ENCODE measurements at places on chromosomes 3 and 15. TPM values are rescaled to one million over a fixed set of nuclear protein-coding genes. Genes with fewer than 3 reads are reported as not detected.

GRCh38 chr3:89644716-89645115, 537.3 kb downstream of the EPHA3 start:
- no peak for DNase-seq

DNA sequence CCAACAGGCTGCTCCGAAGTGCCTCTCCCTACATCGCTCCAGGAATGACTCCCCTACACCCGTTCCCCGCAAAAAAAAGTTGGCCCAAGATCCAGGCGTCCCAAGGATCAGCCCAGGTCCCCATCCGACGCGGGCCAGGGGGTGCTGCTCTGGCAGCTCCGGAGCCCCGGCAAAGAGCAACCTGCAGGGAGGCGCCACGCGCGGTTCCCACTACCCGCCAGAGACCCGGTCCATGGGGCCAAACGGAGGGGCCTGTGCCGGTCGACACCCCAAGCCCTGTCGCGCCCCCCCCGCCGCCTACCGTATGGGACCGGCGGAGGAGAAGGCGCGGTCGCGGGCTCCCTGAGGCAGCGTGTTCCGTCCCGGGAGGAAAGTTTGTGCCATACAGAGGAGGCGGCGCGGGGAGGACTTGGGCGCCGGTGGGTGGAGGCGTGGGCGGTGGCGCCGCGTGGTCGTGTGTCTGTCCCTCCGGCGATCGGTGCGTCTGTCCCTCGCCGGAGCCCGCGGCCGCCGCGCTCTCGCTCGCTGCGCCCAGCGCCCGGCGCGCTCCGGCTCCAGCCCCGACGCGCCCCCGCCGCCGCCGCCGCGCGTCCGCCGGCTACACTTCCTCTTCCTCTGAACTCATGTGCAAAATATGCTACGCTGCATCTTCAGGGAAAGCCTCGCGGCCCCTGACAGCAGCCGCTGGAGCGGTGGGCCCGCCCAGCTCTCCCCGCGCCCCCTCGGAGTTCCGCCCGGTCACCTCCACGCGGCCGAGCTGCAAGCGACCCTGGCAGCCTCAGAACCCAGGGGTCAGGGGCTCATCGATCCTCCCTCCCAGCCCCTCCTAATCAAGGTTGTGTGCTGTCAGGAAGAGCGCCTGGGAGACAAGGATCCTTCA, at the start of gene RFTN1:
RFTN1 (minus strand) TSS at position 559 of the 880 bp plus-strand sequence. CDS start 19,830 bp downstream, outside the sequence.
- DNase-seq = peak; percentile 24

The UPK1B gene
- polyA plus RNA-seq = 0.32 TPM

The EFL1 gene
- polyA plus RNA-seq = 15.3 TPM

DNA sequence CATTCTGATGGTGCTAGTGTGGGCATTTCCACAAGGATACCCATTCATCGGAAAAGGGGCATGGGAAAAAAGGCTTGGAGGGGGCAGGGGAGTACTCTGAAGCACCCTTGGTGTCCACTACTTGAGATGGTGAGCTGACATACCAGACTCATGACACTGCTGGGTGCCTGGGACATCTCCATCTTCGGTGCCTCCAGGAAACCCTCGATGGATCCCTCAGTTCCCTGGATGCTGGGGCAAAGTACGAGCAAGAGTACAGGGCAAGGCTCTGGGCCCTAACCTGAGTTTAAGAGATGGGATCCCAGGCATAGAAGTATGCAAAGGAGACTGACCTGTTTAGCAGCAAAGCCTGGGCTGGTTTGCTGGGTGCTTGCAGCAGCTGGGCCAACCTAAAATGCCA, 5.2 kb upstream of the IP6K1 start:
- no peak for DNase-seq

The PIGZ gene
- polyA plus RNA-seq = 0.17 TPM

- no peak for DNase-seq
Observed at GRCh38 chr15:31207246-31207645, 105.7 kb upstream of the TRPM1 start.

GRCh38 chr3:145094355-145094941, 1066.5 kb downstream of the PLOD2 start:
- peak; percentile 16 for DNase-seq

The LRRC2 gene
- polyA plus RNA-seq = 4.2 TPM

DNA sequence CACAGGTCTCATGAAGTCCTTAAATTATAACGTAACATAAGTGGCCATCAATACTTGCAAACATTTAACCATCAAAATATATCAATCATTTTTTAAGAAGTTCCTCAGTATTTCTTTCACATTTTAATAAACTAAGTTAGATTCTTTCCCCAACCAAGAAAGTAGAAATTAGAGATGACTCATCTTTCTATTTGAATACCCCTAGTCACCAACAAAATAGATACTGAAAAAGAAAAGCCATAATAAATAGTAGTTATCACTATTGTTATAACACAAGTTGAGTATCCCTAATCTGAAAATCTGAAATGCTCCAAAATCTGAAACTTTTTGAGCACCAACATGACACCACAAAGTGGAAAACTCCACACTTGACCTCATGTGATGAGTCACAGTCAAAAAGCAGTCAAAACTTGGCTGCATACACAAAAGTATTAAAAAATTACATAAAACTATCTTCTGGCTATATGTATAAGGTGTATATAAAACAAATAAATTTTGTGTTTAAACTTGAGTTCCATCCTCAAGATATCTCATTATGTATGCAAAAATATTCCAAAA, 3.7 kb downstream of the SHQ1 start:
- no peak for DNase-seq

DNA sequence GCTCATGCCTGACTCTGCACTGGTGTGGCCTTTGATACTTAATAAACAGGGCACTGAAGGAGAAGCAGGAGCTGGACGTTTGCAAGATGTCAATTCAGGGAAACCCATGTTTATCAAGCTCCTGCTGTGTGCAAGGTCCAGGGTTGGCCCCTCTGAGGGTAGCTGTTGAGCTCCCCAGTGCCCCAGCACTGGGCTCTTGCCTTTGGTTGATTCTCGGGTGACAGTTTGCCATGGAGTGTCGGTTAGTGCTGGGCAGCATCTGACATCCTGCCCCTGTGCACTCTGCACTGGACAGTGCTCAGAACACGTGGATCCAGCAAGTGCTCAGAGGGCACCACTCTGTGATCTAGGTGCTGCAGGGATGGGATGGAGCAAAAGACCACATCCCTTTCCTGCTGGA, 7.3 kb downstream of the HDAC11 start:
- no peak for DNase-seq

The IL12A gene
- polyA plus RNA-seq = 3.6 TPM

The ABI3BP gene
- polyA plus RNA-seq = 5.3 TPM

DNA sequence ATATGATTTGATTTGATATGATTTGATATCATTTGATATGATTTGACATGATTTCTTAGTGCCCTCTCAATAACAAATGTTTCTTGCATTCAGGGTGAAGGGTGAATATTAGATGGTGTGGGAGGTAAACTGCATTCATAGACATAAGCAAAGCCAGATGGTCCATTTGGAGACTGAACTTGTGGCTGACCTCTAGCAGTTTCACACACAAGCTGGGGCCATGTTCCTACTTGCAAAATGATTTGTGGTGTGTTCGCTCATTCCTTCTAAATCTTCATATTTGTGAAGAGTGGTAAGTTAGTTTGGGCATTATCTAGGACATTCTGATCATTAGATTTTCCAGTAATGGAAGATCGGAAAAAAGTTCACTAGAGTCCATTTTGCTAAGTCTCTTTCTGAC, 40.5 kb upstream of the CCR4 start:
- DNase-seq = no peak

- peak; percentile 41 for DNase-seq
Observed at GRCh38 chr15:69164807-69165636, 4.6 kb downstream of the GLCE start.

GRCh38 chr15:41915255-41915994, 21.6 kb upstream of the SPTBN5 start:
- DNase-seq = no peak

The ADCY5 gene
- 0.24 TPM for polyA plus RNA-seq

The CHRNA7 gene
- polyA plus RNA-seq = 0.04 TPM

- DNase-seq = no peak
Observed at GRCh38 chr3:108215871-108216270, 6.4 kb downstream of the IFT57 start.

DNA sequence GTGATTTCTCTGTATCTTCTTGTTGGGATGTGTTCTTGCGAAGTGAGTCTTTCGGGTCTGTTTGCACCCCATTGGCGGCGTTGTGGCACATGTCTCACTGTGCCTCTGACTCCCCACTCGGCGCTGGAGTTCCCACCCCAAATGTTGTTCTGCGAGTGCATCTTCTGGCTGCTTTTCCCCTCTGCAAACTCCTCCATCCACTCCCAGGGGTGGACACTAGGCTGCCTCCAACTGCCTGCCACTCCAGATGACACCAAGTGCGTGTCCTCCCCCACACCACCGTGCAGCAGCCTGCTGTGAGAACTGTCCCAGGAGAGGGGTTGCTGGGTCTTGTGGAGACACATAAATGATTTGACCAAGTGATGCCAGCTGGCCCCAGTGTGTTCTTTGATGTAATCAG, 17.6 kb downstream of the EFCC1 start:
- DNase-seq = no peak

- peak; percentile 41 for DNase-seq
Observed at GRCh38 chr15:91522605-91523332, 330.7 kb upstream of the SLCO3A1 start.

- no peak for DNase-seq
Observed at GRCh38 chr3:54069961-54070360, 52.4 kb upstream of the CACNA2D3 start.

- no peak for DNase-seq
Observed at GRCh38 chr3:110164632-110165369, 827.5 kb upstream of the DPPA4 start.

DNA sequence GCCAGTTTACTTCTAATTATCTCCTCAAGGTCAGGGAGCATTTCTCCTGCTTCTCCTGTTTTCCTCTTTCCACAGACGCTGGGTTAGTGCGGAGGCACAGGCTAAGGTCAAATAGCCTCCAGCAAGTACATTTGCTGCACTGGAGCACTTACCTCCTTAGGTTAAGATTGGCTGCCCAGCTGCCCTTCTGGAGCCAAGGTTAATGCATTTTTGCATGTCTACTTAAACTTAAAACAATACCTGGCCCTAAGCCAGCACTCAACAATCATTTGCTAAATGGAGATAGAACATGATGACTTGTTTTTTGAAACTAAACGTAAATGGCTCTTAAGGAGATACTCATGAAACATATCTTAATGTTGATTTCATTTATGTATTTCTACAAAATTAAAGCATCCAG, 83.5 kb downstream of the SSR3 start:
- no peak for DNase-seq

GRCh38 chr3:127731546-127732289, 59.0 kb downstream of the ABTB1 start:
- DNase-seq = no peak

DNA sequence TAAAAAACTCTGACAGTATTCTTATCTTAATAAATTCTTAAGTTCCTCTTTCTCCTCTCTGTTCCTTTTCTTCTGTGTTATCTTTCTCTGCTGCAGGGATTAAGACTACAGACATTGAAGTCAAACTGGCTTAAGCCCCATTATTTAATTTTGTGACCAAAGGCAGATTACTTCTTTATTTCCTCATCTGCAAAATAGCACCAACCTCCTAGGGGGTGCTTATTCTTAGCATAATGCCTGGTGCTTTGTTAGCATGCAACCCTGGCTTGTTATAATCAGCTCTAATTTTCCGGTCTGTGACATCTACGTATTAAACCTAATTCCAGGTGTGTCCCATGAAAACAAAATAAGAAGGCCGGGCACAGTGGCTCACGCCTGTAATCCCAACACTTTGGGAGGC, 23.8 kb downstream of the SEMA6D start:
- no peak for DNase-seq

The KBTBD13 gene
- not detected for polyA plus RNA-seq

The ZNF860 gene
- polyA plus RNA-seq = 0.63 TPM

DNA sequence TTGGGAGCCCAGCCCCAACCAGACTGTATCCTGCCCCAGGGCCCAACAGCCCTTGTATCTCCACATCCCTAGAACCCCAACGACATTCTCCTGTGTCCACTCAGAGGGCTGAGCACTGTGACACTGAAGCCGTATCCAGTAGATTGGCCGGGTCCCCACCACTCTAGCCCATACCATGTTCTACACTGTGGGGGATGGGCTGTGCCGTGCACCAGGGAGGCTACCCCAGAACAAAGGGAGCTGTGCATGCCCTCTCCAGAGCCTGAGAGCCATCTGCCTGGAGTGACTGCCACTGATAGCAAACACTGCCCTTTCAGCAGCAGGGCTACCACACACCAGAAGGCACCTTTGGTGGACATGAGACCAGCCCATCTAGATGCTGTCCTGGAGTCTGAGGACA, 37.1 kb upstream of the CP start:
- no peak for DNase-seq

- DNase-seq = no peak
Observed at GRCh38 chr3:43165786-43166185, 59.9 kb upstream of the POMGNT2 start.

The IL16 gene
- polyA plus RNA-seq = 3.8 TPM

GRCh38 chr3:45765266-45765851, 31.0 kb downstream of the SLC6A20 start:
- no peak for DNase-seq

DNA sequence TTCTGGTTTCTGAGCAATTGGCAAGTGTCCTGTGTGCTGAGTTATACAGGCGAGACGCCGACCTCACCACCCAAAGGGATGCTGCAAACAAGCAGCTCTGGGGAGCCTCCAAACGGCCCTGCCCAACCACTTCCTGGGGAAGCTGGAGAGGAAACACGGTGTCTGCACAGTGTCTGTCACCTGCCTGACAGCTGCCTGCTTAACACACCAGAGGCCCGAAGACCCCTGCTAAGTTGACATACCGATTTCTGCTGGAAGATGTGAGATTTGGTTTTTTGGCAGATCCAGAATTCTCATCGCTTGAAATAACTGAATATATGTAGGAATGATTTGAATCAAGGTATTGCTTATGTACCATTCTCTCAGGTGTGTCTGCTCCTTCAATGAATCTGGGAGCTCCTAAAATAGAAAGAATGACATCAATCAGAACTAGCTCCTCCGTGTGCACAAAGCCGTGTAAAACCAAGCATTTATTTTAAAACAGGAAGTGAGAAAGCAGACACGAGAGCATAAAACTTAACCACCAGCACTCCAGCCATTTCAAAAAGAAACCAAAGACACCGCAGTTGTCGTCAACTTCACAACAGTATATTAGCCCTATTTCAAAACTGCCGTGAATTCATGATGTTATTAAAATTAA, 27.2 kb downstream of the LRRC2 start:
- DNase-seq = no peak

DNA sequence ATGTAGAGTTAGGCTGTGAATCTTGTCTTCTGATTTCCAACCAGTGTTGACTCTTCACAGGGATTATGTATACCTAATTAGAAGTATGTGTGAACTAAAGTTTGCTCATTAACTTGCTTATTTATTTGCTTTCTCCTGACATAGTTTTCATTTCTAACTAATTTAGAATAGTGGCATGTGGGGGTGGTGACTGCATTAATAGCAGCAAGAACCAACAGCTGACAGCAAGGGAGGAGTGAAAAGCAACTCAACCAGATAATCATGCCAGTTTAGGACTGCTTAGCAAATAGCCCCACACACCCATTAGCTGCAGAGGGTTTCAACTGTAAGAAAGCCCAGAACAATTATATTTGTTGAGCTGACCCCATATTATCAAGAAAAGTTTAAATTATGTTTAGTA, 3.8 kb downstream of the ST3GAL6 start:
- DNase-seq = no peak
